ENCODE measurements at places on chromosomes 4 and X.

- no peak for DNase-seq
Measured at GRCh38 chrX:102739657-102740056, 19.1 kb downstream of the GPRASP3 start.

DNA sequence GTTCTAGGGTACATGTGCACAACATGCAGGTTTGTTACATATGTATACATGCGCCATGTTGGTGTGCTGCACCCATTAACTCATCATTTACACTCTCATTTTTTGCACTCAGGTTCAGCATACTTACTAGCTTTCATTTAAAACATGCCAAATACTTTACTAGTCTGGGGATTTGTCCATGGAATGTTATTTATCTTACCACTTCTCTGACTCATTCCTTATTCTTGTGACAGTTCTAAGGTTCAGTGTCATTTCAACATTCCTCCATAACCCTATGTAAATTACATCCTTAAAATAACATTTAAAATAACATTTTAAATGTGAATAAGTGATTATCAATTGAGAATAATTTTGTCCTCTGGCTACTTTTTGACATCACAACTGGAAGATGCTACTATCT, 19.5 kb upstream of the SYTL5 start:
- no peak for DNase-seq

- no peak for DNase-seq
Measured at GRCh38 chr4:31461421-31461820, 741.3 kb downstream of the PCDH7 start.

DNA sequence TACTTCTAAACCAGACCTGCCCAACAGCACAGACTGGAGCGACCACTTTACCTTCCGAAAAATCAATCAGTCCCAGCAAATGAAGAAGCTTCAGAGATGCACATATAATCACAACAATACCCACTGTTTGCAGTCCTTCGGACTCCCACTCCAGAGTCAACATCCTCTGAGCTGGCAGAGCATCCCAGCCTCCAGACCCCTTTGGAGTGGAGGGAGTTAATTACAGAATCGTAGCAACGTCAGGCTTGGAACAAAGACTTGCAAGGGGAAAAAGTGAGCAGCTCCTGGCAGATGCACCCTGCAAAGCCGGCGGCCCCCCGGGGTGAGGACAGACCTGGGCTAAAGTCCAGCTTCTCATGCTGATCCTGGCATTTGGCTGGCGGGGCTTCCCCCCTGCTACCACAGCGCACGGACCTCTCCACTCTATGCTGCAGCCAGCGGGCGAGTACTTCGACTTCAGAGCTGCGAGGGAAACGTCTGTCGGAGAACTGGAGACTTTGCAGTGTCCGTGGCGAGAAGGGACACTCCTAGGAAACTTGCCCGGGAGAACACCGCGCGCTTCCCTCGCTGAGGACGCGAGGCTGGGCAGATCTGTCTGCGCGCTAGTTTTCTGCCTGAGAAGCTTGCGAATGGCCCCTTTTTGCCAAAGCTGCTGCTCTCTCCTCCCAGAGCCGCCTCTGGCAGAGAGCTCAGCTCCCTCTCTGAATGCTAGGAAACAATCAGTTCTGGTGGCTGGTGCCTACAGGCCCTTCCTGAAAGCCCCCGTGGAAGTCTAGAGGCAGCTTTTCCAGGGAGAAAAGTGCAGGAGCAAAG, 283.7 kb downstream of the PACRGL start:
- no peak for DNase-seq

DNA sequence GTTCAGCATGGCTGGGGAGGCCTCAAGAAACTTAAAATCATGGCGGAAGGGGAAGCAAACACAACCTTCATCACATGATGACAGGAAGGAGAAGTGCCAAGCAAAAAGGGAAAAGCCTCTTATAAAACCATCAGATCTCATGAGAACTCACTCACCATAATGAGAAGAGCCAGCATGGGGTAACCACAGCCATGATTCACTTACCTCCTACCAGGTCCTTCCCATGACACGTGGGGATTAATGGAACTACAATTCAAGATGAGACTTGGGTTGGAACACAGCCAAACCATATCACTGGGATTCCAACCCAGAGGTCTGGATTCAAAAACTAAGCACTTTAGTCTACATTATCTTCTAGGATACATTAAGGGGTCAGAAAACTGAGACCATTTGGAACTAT, 609.6 kb upstream of the SPANXN1 start:
- DNase-seq, result no peak

- DNase-seq, result no peak
Measured at GRCh38 chr4:89486042-89486441, 178.4 kb upstream of the GPRIN3 start.

DNA sequence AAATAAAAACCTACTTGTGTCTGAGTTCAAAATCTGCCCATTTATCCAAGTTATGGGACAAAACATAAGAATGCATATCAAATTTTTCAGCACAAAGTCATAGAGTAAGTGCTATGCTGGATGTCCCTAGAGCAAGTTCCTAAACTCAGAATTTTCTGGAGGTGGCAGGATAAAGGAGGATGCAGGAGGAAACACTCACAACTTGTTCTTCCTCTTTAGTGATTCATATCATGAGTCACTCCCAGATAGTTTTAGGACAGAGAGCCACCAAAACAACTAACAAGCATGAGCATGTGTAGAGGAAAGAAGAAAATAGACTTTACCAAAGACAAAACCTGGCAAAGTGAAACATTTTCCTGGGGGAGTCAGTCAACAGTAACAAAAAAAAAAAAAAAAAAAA, 302.7 kb downstream of the KCTD8 start:
- no peak for DNase-seq

- no peak for DNase-seq
Measured at GRCh38 chrX:13432414-13433297, 112.8 kb upstream of the ATXN3L start.

DNA sequence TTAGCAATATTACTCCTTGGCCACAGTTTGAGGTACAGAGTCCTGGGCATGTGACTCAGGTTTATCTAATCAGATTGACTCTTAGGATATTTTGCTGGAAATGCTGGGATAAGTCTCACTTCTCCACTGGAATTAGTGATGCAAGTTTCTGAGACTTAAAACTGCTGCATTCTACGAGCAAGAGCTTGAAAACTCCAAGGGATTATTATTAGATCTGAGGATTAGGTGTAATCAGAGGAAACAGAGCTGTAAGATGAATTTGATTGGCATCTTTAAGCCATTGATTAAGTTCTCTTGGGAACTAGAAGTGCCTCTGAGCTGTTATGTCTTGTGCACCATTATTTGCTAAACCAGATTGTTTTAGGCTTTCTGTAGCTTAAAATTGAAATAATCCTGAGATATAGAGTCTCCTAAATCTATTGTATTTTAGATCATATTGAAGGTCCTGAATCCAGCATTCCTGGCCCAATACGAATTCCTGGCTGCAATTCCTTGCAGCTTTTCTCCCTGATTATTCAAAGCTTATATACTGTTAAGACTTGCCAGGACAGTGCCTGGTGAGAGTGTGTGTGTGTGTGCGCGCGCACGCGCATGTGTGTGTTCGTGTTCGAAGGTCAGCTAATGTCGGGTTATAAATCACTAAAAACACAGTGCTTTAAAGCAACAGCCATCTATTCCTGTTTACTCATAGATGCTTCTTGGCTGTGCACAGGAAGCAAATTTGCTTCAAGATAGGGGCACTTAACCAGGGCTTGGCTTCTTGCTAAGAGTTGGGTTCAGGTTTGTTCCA, 735.1 kb downstream of the STIM2 start:
- no peak for DNase-seq

GRCh38 chrX:39705290-39705689, 392.5 kb downstream of the BCOR start:
- DNase-seq, result peak; percentile 54

GRCh38 chr4:76892601-76893000, 5.3 kb downstream of the SOWAHB start:
- no peak for DNase-seq

DNA sequence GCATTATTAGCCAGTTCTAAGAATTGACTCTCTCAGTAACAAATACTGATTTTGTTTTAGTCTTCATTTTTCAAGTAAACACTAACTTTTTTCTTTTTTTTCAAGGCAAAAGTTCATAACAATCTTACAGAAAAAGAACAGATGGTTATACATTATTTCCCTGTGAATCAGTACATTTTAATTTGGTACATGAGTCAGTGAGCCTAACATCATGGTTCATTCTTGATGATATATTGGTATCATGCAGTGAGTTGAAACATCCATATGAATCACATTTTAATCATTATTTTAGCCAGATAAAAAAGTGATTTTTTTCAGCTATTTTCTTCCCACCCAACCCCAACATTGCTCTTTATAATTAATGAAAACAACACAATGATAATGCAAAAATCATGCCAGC, 184.3 kb upstream of the TACR3 start:
- DNase-seq, result no peak

DNA sequence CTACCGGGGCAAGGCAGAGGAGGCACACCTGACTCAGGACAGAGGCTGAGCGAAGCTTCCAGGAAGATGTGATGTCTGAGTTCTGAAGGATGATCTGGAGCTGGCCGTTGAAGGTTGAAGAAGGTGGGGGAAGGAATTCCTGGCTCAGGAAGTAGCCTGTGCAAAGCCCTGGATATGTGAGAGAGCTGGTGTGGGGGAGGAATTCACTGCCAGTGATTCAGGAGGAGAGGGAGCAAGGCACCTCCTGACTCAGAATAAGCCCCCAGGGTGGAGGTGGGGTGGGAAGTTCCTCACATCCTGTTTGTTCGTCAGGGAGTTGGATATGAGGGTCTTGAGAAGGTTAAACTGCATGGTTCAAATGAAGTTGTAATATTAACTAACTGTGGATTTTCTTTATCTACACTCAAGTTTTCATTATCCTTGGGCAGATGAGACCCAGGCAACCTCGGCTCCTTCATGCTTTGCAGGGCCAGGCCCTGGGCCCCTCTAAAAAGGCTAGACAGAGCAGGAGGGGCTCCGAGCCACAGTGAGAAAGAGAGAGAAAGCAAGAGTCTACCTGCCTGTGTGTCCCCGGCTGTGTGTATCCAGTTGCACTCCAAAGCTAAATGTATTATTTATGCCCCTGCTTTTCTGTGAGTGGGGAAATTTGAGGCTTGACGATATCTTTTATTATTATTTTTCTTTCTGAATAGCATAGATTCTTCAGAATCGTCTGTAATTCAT, 7.1 kb downstream of the NHSL2 start:
- DNase-seq, result no peak

GRCh38 chr4:102787096-102787881, 26.5 kb upstream of the MANBA start:
- DNase-seq, result no peak

DNA sequence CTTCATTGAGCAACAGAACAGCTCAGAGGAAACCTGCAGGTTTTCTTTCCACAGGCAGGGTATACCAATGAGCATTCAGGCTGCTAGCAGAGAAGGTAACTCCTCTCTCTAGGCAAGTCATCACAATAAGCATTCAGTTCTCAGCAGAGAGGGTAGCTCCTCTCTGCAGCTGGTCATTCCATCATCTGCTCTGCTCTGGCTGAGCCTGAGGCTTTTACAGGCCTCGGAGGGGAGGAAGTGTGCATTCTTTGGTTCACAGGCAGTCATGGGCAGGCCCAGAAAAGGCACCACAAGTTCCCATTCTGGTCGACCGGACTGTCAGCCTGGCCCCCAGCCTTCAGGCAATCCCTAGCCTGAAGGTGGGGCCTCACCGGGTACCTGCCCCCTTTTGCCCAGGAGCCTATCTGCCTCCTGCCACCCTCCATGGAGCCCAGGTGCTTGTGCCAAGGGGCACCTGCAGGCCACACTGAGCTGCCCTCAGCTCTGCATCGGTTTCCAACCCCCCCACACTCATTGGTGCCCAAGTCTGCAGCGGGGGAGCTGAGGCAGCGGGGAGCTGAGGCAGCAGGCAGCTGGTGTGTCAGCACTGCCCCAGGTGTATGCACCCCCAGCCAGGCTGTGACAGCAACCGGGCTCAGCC, 83.1 kb downstream of the PRDM5 start:
- no peak for DNase-seq

GRCh38 chr4:112145790-112146501, 692 bp downstream of the FAM241A start:
- DNase-seq, result no peak

- DNase-seq, result no peak
Measured at GRCh38 chrX:110248578-110248977, 69.3 kb downstream of the AMMECR1 start.

DNA sequence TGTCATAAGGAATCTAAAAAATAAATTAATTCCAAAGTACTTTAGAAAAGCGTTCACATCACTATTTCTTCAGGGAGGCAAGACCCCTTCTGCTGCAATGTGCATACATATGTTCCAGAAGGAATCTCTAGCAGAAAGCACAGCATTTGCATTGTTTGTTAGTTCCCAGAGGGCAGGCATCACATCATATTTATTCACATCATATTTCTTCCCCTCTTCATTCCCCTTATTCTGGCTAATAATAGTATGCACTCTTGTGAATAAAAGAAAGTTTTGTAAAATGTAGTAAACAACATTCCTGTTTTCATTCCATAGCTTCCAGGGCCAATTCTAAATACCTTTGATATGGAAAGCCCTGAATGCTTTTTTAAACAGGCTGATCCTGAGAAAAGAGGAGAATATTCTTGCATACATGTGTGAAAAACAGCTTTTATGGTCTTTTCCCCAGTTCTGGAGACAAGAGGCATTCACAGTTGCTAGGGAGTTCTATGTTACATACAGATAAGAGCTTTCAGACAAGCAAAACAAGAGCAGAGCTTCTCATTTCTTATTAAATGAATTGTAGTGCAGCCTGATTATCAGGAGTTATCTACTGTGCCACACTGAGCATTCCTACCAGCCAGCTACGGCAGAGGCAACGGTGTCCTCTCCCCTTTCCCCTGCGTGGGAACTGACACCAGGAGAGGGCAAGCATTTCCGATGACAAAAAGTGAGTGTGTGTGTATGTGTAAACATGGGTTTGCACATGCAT, 15.2 kb downstream of the GATB start:
- no peak for DNase-seq

DNA sequence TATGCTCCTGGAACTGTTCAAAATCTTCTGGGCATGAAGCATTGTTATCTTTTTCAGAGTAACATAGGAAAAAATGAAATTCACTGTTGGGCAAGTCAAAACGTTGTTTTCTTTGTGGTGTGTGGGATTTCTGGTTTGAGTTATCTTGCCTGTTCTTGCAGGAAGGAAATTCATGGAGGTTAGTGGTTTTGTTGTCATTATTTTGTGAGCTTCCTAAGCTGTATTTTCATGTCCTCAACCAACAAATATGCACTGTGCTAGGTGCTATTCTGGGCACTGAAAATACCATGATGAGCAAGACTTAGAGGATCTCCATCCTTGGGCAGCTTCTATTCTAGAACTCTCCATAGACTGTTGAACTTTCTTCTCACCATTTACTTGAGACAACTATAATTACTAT, 16.9 kb downstream of the SPINK2 start:
- DNase-seq, result no peak

- DNase-seq, result no peak
Measured at GRCh38 chr4:147378780-147379179, 102.1 kb upstream of the EDNRA start.

GRCh38 chr4:103415801-103416200, 217.7 kb upstream of the CENPE start:
- no peak for DNase-seq

- no peak for DNase-seq
Measured at GRCh38 chr4:182310316-182310715, 67.1 kb downstream of the TENM3 start.
